ENCODE measurements at places on chromosomes 6 and 20. TPM values are rescaled to one million over a fixed set of nuclear protein-coding genes. Genes with fewer than 3 reads are reported as not detected.

GRCh38 chr6:80021591-80021990 lies 17.1 kb downstream of the TTK start:
- DNase-seq = no peak

GRCh38 chr6:37025621-37026466 lies 20.4 kb downstream of the FGD2 start:
- no peak for DNase-seq

- DNase-seq = no peak
Observed at GRCh38 chr6:25535632-25536225, 116.3 kb upstream of the SCGN start.

- DNase-seq = no peak
Observed at GRCh38 chr6:155147958-155148663, 115.7 kb upstream of the CLDN20 start.

GRCh38 chr6:149085557-149085938 lies 232.0 kb upstream of the TAB2 start:
- no peak for DNase-seq

GRCh38 chr6:125871365-125871764 lies 80.6 kb downstream of the NCOA7 start:
- DNase-seq = no peak

DNA sequence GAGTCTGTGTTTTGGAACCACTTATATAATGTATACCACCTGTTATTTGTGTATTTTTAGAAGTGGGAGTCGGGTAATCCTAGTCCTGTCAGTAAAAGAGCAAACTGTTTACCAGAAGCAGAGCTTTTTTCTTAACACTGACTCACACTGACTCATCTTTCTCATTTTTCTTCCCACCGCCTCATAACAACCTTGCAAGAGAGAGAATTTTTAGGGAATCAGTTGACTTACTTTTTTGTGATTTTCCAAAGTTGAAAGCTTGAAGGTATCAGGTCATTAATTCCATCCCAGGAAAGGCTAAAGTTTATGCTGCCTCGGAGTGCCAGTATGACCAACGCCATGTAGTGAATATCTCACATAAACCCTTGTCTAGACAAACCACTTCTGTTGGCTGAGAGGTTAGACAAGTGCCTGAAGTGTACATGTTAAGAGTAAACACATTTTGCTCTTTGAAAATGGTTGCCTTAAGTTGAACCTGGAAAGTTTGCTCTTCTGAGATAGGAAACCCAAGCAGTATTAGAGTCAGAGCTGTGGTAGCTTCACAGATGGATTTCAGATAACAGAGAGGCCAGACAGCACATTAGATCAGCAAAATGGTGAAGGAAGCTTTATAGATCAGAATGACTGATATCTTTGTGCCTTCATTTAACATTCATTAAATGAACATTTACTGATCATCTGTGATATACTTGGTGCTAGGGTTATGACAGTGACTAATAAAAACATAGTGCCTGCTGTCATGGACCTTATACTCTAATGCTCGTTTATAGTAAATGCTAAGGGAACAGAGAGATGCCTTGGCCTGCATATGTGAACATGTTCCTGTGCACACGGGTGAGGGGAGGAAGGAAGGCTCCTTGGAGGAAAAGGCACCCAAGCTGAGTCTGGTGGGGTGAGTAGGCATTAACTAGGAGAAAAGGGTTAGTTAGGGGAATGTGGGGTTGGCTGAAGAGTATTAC lies 29.1 kb upstream of the PKIG start:
- no peak for DNase-seq

DNA sequence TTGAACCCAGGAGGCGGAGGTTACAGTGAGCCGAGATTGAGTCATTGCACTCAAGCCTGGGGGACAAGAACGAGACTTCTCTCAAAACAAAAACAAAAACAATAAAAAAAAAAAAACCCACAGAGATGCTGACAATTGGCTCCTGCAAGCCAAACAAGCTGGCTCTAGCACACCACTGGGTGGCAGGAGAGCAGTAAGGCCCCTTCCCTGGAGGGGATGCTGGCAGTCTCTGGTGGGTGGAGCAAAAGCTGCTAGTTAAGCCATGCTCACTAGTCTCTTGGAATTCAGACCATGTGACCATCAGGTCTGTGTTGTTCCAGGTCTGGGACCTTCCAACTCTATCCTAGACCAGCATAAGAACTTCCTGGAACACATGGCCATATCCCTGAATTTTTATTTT lies 18.9 kb upstream of the DSN1 start:
- peak; percentile 72 for DNase-seq

- DNase-seq = no peak
Observed at GRCh38 chr6:87350516-87350915, 5.9 kb downstream of the C6orf163 start.

- no peak for DNase-seq
Observed at GRCh38 chr20:3658716-3659491, 4.3 kb downstream of the GFRA4 start.

DNA sequence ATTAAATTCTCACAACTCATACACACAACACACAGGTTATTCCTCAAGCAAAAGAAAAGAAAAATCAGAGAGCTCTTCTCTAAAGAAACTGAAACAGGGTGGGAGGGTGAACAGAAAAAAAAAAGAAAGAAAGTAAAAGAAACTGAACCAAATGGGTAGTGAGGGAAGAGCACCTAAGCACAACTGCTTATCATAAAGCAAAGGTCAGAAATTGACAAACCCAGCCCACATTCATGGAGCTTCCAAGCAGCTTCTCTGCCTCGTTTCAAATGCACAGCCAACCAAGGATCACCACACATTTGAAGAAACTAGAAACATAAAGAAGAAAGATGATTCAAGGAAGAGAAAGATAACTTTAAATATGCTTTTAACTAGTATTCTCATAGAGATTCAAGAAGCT lies 90.5 kb downstream of the RNGTT start:
- no peak for DNase-seq

- DNase-seq = no peak
Observed at GRCh38 chr20:3933218-3933617, 44.0 kb downstream of the PANK2 start.

DNA sequence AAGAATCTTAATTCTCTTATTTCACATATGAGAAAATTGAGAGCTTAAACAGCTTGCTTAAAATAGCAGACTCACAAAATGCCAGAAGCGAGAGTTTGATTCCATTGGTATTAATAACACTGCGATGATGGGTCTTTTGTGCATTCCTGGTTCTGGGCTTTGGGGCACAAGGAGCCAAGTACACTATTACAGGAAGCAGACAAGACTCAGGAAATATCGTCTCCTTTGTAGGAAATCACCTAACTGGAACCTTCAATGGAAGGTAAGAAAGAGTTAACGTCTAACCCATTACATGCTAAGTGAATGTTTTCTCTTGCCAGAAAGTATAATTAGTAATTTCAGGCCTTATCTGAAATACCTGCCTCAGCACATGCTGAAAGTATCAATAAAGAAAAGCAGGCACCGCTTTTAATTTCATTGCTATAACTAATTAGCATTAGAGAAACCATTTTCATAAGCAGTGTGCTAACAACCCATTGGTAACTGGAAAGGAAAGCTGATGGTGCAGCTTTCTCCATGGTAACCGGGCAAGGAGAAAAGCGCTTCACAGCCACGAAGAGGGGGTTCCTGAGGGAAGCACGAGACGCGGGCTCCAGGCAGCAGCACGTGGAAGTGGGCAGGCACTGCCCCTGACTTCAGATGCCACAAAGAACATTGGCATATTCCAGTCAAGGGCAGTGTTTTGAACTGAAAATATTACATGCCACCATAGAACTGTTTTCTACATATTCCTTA lies 206.7 kb upstream of the AGPAT4 start:
- no peak for DNase-seq

GRCh38 chr6:148557796-148558321 lies 189.0 kb upstream of the UST start:
- no peak for DNase-seq

GRCh38 chr6:13358511-13358910 lies 30.2 kb upstream of the TBC1D7 start:
- no peak for DNase-seq

- DNase-seq = no peak
Observed at GRCh38 chr20:4012589-4012988, 2.8 kb downstream of the RNF24 start.

ZFP57 gene
- 0.48 TPM for total RNA-seq

BHLHE23 gene
- not detected for total RNA-seq

EPHA7 gene
- 12.3 TPM for total RNA-seq

MAS1L gene
- not detected for total RNA-seq

GPR6 gene
- not detected for total RNA-seq

MYT1 gene
- 1.5 TPM for total RNA-seq

C20orf202 gene
- total RNA-seq = 0.15 TPM
